PC-3 (cell line): ENCODE measurements at places on chromosomes 12 and 14. TPM values are rescaled to one million over a fixed set of nuclear protein-coding genes. Genes with fewer than 3 reads are reported as not detected.

TMCC3 gene
- total RNA-seq = 4.7 and 6.5 TPM in 2 replicates

MIP gene
- not detected in 2 replicates for total RNA-seq

FAM222A gene
- 11.7 and 15.3 TPM in 2 replicates for total RNA-seq

UNG gene
- 168 and 179 TPM in 2 replicates for total RNA-seq
